Gastroesophageal sphincter (tissue), 4 donors: ENCODE measurements at places on chromosomes 5 and 9.

- ATAC-seq, result no peak
These were observed 41.3 kb upstream of the ORM1 start for GRCh38 chr9:114281473-114282103.

DNA sequence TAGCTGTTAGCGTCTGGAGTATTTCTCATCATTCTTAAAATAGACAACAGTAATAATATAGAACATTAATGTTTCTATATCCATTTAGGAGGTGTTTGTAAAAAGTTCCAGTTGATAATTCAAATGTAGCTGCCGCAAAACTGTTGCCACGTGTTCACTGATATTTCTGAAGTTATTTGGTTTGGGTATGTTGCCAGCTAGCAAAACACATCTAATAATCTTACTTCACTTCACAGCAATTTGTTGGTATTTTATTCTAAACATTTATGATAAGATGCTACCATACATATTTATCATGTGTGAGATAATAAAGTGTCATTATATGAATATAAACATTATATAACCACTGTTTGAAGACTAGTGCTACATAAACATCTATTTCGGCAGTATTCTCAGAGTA is 101.6 kb downstream of the CDH12 start:
- no peak for ATAC-seq

DNA sequence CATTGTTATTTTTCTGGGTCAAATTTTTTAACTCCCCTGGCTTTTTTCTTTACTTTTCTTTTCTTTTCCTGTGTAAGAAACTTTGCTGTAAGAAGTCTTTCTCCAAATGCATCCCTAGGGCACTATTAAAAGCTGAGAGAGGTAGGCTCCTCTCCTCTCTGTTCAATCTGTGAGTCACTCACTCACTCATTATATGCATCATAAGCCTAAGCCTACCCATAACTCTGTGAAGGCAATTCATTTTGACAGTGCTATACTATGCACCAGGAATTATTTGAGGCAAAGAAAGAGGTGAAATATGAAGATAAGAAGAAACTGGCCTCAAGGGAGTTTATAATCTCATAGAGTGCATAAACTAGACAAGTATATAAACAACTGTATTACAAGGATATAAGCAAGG is 67.9 kb upstream of the PRR16 start:
- no peak for ATAC-seq

- ATAC-seq, result no peak
These were observed 181.7 kb downstream of the MTRR start for GRCh38 chr5:8050616-8051175.

- no peak for ATAC-seq
These were observed 49.2 kb downstream of the FAM240B start for GRCh38 chr9:38670542-38671371.

DNA sequence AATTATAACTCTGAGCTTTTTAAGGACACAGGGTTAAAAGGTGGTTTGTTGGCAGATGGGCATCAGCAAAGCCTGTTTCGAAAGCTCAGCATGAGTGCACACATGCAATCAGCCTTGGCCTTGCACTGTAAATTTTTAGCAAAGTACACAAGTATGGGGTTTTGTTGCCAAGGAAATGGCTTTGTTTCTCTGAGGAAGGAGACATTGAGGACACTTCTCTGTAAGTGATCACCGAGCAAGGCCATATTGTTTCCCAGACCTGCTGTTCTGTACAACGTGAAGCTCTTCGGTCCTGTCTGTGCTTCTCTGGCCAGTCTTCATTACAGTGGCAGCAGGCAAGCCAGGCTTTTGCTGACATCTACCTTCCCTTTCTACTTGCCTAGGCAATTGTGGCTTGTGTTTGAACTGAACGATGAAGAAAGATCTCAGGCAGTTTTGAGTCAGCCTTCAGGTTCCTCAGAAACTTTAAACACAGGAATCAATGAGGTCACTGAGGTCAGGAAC is 27.9 kb upstream of the GLRX start:
- peak; percentile 9 for ATAC-seq

GRCh38 chr5:103272377-103272776 is 13.8 kb downstream of the MACIR start:
- no peak for ATAC-seq

DNA sequence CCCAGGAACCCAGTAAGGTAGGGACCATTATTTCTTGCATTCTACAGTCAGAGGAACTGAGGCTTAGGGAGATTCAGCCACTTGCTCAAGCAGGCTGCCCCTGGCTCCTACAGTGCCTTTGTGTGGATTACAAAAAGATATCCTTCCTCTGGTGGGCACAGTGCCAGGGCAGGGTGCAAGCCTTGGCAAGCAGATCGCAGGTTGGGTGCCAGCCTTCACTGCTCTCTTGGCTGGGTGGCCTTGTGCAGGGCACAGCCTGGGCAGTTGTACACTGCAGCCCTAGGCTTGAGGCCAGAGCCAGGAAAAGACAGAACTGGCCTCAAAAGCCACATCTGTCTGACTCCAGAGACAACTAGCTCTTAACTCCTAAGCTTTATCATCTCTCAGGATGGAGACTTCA is 15.0 kb downstream of the DOCK2 start:
- ATAC-seq, result no peak

GRCh38 chr5:158099571-158100105 is 240.7 kb upstream of the CLINT1 start:
- ATAC-seq, result no peak

DNA sequence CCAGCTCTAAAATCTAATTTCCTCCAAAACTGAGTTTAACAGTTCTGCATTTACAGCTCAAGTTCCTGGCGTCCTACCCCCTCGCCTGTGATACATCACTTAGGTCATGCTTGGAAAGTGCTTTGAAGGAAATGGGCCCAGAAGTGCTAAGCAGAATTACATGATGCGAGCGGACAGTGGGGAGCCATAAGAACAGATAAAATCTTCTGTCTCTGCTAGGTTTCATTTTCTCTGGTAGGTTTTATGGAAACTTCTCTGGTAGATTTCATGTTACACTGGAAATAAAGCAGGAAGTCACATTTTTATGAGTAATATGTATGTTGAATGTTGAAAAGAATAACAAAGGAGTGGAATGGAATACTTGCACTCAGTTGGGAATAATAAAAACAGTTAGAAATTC is 138.3 kb downstream of the ZDHHC21 start:
- ATAC-seq, result no peak
